Inflammatory macrophage treated with lipopolysaccharide for 4 hours (primary cell): ENCODE measurements at places on chromosomes 11 and 22.

DNA sequence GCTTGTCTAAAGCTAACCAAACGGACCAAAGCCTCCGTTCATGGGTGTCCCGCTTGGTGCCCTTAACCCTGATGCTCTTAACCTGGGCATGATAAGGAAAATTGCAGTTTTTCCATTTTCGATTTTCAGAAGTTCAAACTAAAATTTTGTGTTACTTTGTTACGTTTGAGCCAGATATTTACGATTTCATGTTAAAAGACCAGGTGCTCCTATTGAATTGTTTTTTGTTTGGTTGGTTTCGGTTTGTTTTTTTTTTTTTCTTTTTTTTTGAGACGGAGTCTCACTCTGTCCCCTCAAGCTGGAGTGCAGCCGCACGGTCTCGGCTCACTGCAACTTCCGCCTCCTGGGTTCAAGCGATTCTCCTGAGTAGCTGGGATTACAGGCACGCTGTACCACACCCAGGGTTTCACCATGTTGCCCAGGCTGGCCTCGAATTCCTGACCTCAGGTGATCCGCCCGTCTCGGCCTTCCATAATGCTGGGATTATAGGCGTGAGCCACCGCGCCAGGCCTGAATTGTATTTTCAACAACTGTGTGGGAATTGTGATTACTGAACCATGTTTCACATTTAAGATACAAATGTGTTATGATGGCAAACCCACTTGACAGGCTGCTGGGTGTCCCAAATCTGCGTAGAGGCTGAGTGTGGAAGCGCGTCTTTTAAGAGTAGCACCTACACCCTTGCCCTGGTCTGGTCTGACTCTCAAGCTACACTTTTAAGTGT lies 864 bp upstream of the USP28 start:
- no peak for DNase-seq

DNA sequence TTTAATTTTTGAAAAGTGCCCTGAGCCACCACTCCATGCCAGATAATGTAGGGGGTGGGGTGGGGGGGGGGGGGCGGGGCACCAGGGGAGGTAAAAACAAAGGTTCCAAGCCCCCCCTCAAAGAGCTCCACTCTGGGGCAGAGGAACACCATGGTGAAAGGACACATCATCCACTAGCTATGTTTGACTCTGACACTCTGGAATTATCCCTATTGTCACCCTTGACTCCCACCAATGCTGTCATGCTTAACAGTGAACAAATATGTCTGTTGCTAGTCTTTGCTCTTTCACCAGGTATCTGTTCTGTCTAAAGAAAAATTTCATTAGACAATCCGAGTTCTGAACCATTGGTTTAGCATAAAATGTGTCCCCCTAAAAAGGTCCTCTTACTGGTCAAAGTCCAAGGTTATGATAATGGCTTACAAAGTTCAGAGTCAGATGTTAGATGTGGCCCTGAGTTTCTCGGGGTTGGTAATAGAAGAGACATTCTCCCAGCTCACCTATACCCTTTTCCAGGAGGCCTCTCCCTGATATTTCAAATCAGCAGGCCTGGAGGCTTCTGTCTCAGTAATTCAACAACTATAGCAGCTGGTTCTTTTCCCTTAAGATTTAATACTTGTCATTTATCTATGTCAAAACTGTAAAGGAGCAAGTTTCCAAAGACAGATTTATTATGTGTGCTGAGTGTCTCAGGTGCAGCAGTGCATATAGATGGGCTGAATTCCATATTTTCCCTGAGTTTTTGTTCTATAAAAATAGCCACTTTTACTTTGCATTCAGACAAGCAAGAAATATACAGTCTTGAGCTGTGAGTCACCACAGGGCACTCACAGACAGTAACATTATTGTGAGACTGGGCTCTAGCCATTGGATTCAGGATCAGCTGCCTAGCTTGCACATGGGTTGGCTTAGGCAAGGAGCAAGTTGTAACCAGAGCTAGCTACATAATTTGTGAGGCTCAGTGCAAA lies 174.1 kb downstream of the CSNK2A3 start:
- DNase-seq = no peak

DNA sequence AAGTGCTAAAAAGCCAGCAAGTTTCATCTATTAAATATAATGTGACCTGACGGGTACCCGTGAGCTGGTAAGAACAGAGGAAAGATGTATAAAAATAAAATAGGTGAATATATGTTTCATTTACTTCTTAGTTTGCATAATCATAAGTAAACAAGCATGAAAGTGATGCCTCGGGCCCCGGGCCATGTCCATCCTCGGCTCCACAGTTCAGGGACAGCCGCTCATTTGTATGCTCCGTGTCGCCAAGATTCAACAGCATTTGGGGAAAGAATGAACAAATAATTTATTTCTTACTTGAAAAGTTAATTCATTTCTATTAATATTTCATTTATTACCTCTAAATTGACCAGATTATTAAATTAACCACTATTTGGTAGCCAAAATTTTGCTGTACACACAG lies 251.8 kb downstream of the NTM start:
- no peak for DNase-seq

DNA sequence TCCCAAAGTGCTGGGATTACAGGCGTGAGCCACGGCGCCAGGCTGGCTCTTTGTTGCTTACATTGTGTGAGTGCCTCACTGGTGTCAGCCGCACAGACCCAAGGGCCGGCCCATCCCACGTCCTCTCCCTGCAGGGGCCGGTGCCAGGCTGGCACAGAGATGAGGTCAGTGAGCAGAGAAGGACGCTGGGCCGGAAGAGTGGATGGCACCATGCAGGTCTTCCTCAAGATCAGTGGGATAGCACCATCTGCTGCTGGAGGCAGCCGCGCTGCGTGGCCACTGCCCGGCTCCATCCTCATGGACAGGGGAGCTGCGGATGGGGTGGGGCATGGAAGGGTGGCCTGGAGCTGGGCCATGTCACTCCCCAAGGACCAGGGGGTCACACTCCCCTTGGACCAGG lies 22.0 kb upstream of the FGF4 start:
- DNase-seq = no peak

DNA sequence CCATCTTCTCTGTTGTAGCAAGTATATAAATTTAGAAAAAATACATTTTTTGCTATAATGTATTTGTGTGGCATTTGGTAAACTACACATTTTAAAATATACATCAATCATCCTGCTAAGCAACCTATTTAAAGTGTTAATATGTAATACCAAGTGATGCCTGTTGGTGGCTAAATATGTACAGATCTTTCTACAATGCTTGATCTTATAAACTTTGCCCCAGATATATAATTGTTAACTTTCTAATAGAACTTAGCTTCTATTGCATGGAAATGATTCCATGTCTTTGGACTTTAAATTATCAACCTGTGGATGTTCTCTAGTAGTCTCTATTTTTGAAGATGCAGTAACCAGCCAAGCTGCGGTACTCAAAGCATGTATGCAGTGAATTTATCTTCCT lies 1260.4 kb upstream of the RAG2 start:
- no peak for DNase-seq

GRCh38 chr11:18522388-18522787 lies 4.4 kb downstream of the TSG101 start:
- DNase-seq = peak; percentile 2

- peak; percentile 44 for DNase-seq
Measured at GRCh38 chr11:20610825-20611224, 11.4 kb downstream of the SLC6A5 start.

DNA sequence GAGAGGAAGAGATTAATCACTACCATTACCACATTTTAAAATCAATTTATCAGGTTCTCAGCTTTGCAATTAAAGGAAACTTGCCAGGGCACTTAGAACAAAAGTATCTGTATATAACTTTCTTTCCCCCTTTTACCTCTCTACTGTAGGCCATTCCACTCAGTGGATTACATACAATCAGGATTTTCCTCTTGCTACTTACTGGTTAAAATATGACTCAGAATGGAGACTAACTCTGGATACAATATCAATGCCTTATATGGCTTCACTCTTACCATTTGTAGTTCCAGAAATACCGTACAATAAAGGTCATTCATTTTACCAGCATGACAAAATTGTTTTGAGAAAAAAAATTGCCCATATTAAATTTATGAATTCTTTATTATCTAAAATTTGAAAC lies 706.8 kb downstream of the KCNA4 start:
- no peak for DNase-seq

DNA sequence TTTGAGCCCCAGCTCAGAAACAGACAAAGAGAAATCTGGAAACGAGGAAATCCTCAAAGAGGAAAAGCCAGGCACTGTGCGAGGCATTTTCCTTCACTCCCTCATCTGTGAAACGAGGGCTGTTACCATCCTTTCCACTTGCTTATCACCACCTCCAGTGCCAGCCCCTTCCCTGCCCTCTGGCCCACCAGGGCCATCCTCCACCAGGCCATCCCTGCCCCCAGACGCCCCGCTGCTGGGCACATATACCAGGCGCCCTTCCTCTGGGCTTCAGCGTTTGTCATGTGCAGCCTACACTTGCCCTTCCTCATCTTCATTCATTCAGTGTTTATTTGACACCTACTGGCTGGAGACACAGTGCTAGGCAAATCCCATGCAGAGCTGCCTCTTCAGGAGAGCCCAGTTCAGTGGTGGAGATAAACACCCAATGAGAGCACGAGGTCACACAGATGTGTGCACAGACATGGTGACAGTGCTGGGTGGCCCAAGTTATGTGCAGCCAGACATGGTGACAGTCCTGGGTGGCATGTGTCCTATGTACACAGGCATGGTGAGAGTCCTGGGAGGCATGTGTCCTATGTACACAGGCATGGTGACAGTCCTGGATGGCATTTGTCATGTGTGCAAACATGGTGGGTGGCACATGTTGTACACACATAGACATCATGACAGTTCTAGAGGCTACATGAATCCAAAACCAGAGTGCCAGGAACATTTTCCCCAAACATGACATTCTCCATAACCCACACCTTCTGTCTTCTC lies 9.7 kb downstream of the SPTBN2 start:
- DNase-seq = no peak

- DNase-seq = peak; percentile 9
Measured at GRCh38 chr11:56782167-56782847, 33.8 kb upstream of the OR9G4 start.

DNA sequence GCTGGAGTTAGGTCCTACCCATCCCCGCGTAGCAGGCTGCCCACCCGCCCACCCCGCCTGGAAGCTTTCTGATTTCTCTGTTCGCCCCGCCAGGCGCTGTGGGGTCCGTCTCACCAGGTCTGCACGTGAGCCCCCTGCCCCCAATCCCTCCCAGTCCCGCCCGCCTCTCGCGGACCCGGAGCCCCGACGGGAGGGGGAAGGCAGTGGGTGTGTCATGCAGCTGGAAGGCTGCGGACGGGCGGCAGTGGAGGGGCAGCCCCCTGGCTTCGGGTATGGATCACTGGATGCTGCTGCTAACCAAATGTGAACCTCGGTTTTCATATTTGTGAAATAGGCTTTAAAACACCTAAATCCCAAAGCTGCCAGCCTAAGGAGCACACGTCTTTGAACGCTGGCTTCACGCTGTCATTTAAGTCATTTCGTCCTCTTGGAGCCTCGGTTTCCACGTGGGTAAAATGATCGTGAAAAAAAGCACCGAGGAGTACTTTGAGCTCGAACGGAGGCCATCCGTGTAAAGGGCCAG lies 568 bp upstream of the BIK start:
- DNase-seq = no peak

DNA sequence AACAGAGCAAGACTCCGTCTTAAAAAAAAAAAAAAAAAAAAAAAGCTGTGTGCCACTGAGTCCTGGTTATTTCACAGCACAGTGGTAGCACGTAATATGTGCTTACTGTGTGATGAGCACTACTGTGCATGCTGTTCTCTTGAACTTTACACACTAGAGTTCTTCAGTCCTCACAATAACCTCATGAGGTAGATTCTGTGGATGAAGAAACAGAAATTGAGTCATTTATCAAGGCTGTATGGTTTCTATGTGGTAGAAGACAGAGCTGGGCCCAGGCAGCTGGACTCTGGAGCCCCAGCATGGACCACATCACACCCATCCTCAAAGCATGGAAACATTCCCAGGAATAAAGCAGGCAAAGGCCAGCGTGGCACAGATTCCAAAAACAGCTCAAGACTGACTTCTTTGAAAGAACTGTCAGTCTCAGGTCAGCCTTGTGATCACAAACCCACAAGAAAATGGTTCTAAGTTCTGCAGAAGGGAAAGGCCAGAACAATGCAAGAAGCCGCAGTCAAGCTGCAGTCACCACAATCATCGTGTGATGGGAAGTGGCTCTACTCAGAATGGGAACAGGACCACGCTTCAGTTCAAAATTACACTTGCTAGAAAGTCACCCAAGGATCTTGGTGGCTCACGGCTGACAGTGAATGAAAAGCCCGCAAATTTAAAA lies 49.5 kb downstream of the MICAL3 start:
- peak; percentile 17 for DNase-seq

- DNase-seq = no peak
Measured at GRCh38 chr22:47994045-47994444, 1231.6 kb downstream of the TBC1D22A start.

DNA sequence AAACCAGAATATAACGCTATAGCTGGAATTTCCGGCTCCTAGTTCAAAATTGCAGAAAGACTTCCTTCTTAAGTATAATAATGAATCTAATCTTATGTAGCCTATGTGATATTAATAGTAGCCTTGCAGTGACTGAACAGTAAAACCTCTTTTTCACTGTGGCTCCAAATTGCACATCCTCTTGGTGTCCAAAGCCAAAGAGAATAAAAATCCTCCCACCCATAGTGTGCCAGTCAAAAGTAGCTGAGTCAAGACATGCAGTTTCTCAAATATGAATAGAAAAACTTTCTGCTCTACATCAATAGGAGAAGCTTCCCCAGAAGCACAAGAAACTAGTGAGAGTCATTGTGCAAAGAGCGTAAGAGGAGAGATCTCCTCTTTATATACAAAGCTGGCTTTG lies 76.0 kb upstream of the PICALM start:
- peak; percentile 58 for DNase-seq

- peak; percentile 36 for DNase-seq
Measured at GRCh38 chr11:126332221-126332711, 23.2 kb upstream of the ST3GAL4 start.

DNA sequence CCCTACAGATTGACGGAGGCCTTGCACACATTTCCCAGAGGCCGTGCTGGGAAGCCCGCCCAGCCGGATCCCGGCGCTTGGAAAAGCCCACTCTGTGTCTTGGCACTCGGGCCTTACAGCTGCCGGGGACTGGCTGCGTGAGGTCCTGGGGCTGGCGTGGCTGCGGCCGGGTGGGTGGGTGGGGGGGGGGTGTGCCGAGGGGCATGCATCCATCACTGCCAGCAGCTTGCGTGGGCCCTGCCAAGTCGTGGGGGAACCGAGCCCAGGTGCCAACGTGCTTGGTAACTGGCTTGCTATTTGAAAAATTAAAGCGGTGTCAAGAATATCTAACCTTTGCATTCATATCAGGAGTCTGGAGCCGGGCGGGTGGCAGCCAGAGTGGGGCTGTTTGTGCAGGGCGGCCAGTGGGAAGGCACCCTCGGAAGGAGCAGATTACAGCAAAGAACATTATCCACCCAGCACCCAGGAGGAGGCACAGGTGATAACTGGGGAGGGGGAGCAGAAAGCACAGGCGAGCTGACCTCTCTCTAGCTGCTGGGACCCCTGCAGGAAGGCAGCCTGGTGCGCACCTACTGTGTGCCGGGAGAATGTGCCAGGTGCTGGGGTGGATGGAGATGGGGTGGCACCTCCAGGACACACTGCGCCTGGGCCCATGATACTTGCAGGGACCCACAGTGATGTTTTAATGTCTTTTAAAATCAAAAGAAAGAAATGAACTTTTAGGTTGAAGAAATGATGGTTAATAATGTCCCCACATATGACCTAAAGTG lies 28.5 kb upstream of the SMIM38 start:
- DNase-seq = no peak
